ENCODE measurements at places on chromosomes 6 and 20.

GRCh38 chr6:41051873-41052272, 1.1 kb upstream of the APOBEC2 start:
- DNase-seq: peak; percentile 70

DNA sequence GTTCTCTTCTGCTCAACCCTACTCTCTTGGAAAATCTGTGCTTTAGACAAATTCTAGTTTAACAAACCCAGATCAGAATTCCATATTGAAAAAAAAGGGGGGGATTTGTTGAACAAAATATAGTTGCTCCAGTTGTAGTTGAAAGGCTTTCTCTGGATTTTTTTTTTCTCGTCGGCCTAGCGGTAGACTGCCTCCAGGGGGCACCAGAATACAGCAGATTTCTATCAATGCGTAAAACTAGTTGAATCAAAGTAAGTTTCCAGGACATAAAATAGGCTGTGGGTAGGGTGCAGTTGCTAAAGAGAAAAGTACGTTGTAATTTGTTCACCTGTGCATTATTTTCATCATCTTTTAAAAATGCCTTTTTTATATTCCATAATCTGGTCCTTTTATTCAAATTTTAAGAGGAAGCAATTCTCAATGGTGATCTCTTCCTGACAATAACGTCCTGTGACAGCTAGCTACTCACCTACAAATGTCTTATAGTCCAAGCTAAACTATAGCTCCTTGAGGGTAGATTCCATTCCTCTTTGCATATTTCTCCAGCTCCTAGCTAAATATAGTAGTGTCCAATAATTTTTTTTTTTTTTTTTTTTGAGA, 105.4 kb downstream of the PERP start:
- no peak for DNase-seq

DNA sequence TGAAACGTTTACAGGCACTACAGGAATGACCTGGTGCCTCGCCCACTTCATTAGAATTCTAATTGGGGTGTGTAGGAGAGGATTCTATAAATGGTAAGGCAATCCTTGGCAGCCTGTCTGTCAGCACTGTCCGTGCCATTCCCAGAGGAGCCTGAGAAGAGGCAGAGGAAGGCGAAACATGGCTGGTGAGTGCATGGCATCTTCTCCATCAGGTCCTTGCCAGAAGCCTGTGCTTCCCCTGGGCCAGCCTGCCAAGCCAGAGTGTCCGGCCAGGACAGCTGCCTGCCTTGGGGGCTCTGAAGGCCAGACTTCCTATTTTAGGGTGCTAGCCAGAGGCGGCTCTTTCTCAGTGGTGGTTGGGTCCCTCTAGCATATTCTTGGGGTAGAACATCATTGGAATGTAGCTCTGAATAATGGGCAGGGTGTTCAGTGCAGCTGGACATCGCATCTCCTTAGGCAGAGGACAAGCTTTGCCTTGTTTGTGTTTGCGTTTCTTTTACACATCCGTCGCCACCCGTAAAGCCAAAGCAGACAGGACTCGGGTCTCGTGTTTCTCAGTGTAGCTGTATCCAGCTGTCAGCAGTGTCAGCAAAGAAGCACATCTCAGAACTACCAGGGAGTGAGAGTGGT, at the start of gene TGM3:
TSS of gene TGM3 (plus strand) at position 116 of the 630 bp plus-strand sequence. CDS start at position 179, 63 bp downstream.
- DNase-seq: no peak

GRCh38 chr6:111976139-111976538, 77.8 kb upstream of the CCN6 start:
- no peak for DNase-seq

DNA sequence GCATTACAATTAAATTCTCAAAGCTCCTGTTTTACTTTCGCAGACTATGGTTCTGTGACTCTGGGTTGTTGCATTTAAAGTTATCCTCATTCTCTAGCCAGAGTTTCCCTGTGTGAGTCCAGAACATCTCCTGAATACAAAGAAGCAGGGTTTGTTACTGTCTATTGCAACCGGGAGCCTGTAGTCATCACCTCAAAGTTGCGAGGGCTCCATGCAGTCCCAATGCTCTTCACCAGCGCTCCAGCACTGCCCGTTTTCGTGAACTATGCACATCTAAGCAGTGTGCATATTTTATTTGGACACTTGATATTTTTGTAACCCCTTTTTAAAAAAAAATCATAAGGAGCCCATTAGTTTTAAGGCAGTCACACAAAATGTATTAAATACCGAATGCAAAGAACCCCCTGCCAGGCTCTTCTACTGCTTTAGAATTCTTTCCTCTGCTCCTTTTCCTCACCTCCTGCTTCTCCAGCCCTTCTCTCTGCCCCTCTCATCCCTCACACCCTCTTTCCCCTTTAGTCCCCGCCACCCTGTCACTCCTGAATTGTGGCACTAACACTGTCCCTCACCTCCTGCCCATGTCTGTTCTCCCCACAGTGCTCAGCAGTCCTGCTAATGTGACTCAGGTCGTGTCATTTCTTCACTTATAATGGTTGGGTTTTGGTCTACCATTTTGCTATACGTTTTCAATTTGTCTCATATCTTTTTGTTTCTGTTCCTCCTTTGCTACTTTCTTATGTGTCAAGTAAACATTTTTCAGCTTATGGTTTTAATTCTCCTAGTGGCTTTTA, 1.1 kb upstream of the HLA-C start:
- peak; percentile 60 for DNase-seq

DNA sequence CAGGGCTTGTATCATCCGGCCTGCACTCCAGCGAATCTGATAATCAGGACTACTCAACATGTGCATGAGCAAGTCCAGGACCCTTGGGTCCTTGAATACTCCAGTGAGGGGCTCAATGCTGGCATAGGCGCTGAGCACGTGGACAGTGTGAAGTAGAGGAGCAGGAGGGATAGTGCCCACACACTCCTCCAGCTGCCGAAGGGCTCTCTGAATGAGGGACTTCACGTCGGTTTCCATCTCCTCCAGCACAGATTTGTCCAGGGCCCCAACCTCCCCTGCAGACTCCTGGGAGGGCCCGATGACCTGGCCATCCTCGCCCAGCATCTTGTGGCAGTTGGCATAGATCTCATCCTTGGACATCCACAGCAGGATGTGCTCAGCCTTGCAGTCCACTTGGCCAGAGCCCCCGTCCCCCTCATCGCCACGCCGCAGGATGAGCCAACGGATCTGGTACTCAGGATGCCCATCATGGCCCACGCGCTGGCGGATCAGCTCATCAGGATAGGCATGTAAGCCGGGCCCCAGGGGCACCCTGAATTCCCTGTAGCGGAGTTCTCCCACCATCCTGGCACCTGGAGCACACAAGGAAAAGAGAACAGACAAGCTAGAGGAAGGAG, 1.3 kb downstream of the CUL7 start:
- DNase-seq: no peak

DNA sequence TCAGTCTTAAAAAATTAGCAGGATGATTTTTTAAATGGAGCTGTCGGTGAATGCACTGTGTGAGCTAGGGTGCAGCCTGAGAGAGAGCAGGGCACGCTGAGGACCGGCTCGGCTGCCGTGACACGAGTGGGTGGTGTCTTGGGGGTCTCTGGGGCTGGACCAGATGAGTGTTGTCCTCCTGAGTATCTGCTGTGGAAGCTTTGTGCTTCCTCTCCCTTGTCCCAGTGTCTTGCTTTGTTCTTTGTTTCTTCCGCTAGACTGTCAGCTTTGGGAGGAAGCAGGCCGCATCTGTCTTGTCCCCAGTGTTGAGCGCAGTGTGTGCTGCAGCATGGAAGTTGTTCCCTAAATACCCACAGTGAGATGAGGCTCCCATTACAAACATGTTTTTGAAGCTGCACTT, 89.4 kb downstream of the RTN4IP1 start:
- peak; percentile 42 for DNase-seq

GRCh38 chr6:135129136-135129856, 51.8 kb upstream of the MYB start:
- DNase-seq: peak; percentile 64

DNA sequence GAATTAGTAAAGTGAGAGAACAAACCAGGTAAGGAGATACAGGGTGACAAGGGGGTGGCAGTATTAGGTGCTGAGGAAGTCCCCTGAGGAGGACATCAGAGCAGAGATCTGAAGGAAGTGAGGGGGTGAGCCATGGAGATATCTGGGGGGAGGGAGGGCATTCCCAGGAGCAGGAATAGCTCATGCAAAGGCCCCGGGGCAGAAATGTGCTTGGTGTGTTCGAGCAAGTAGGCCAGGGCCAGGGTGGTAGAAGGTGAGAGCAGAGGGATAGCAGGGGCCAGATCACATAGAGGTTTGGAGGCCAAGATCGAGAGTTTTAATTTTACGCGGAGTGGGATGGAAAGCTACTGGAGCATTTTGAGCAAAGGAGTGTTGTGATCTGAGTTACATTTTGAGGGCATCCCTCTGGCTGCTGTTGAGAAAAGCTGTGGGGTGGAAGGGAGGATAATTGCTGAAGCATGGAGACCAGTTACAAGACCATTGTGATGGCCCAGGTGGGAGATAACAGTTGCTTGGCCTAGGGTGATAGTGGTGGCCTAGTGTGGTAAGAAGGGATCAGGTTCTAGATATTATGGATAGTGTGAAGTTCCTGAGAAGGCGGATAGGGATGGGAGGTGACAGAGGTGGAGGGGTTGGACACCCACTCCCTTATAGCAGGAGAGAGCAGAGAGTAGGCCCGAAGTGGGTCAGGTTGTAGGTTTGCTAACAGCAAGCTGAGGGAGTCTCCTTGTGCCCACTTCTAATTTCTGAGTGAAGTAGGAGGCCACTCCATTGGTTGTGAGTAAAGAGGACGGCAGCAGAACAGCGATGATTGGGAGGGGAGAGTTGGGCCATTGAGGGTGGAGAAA, 10.2 kb downstream of the ARFGEF2 start:
- no peak for DNase-seq

DNA sequence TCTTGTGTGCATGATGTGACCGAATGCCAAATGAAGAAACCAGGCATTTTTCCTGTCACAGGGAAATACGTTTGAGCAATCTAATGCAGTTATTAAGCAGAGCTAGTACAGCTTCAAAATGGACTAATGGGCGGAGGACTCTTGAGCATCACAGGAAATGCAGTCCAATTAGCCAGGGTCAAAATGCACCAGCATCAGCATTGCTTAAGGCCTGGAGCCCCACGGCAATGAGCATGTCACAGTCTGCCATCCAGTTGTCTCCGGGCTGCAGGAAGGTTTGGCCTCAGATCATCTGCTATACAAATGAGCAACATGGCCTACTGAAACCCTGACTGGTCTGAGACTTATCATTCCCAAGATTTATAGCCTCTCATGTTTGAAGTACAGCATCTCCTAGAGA, 652.1 kb upstream of the SLC35B3 start:
- DNase-seq: no peak

DNA sequence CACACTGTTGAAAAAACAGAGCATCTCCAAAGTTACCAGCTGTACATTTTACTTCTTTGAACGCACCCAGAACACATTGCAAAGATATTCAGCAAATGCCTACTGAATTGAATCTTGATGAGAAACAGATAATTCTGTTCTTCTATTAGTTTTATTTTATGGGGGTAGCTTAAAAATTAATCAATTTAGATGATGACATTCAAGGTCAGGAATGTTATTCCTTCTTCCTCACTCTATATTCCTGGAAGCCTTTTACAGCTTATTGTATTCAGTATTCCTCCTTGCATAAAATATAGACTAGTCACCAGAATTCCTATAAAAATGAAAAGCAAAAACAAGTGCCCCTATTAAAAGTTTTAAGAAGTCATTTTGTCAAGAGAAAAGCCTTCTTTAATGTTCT, 21.4 kb upstream of the GMDS start:
- no peak for DNase-seq

DNA sequence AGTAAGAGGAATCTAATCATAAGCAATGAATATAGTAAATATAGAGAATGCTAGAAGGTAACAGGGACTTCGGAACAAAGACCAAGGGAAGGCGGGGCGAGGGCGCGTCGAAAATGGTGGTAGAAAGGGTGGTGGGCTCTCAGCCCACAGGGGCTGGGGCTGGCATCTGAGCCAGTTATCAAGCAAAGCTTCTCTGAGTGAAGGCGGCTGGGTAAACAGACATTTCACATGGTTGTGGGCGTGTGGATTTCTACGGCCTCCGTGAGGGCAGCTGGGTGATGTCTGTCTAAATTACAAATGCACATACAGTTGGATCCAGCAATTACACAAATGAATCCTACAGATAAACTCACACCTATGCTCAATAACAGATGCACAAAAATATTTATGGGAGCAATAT, 56.6 kb downstream of the TOX2 start:
- no peak for DNase-seq

Data from MV-4-11 (cell line).